Skeletal muscle cell (primary cell): ENCODE measurements at places on chromosomes 4 and X.

- no peak for DNase-seq
These were observed 42.1 kb downstream of the NEIL3 start for GRCh38 chr4:177351622-177352244.

DNA sequence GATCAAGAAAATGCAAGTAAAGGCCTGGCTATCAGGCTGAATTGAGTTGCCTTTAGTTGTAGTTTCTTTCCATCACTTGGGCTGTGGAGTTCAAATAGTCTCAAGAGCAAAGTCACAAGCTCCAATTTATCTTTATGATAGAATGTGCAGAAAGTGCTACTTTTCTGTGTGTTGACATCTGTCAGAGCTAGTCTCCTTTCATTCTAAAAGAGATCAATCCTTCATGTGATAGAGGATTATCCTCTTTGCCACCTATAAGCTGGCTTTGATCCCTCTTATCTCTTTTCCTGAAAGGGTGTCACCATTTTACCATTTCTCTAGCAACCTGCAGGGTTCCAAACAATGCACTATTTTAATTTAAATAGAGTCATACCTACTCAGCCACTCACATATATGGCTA is 224.9 kb downstream of the TEX13A start:
- no peak for DNase-seq

DNA sequence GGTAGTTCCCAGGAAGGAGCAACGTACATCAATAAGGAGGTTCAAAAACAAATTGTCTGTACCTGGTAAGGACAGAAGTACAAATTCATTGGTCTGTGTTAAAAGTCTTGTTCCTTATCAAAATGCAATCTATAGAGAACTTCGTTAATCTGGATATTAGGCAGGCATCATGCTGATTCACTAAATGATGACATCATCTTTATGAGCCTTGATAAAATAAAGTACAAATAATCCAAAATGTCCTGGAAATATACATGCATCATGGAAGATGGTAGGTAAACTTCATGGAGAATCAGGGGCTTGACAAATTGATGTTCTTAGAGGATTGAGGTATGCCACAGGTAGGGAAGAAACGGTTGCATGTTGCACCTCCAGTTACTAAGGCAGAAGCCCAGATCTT is 433.9 kb downstream of the TRIML1 start:
- no peak for DNase-seq

DNA sequence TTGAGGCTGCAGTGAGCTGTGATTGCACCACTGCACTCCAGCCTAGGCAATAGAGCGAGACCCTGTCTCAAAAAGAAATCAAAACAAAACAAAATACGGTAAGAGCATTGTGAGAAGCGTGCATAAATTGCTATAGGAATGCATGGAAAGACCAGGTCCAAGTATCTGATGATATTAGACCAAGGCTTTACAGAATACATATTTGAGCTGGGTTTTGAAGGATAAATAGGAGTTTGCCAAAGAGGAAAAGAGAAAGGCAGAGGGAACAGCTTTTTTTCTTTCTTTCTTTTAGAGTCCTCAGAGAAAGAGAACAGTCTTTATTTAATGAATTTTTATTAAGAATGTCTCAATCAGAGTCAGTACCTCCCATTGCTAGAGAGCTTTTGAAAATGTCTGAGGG is 79.5 kb upstream of the PRPS1 start:
- DNase-seq, result no peak

- no peak for DNase-seq
These were observed 82.4 kb upstream of the CLCN4 start for GRCh38 chrX:10074241-10074941.

GRCh38 chr4:169756971-169757574 is 671 bp downstream of the HPF1 start:
- DNase-seq, result no peak

GRCh38 chr4:26520728-26521450 is 30.6 kb upstream of the CCKAR start:
- DNase-seq, result no peak

DNA sequence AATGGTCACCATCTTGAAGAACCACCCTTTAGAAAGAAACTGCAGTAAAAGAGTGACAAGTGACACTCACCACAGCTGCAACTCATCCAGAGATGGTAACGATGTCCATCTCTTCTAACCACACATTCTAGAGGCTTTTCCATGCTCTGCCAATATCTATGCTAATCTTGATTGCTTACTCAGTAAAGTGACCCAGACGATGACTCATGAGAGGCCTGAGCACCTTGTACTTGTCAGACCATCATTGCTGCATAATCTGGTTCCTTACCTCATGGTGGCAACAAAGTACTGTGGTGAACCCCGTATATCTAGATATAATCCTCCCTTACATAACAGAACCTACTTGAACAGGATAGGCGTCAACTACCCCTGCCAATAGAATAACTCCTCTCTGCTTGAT is 75.6 kb downstream of the CCNG2 start:
- no peak for DNase-seq

- DNase-seq, result no peak
These were observed 192.7 kb upstream of the NUDT6 start for GRCh38 chr4:123114915-123115756.

GRCh38 chrX:126394681-126395080 is 157.9 kb downstream of the DCAF12L1 start:
- DNase-seq, result no peak

- no peak for DNase-seq
These were observed 5.0 kb upstream of the TMEM164 start for GRCh38 chrX:109997786-109998452.

GRCh38 chr4:138488533-138488932 is 246.4 kb upstream of the SLC7A11 start:
- DNase-seq, result no peak

DNA sequence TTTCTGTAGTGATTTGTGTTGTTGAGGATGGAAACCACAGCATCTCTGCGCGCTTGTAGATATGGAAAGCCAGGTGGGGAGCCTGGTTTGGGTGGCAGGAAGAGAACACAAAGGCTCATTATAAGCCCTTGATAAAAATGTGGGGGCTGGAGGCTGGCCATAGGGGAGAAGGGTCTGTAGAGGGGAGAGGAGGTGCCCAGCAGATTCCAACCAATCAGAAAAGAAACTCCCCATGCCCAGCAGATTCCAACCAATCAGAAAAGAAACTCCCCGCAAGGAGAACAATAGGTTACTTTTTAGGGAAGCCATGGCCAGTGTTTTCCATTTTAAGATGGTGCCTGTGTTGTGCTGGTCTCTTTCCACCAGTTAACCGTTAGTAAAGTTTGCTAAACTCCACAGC is 9.8 kb upstream of the CENPU start:
- no peak for DNase-seq

DNA sequence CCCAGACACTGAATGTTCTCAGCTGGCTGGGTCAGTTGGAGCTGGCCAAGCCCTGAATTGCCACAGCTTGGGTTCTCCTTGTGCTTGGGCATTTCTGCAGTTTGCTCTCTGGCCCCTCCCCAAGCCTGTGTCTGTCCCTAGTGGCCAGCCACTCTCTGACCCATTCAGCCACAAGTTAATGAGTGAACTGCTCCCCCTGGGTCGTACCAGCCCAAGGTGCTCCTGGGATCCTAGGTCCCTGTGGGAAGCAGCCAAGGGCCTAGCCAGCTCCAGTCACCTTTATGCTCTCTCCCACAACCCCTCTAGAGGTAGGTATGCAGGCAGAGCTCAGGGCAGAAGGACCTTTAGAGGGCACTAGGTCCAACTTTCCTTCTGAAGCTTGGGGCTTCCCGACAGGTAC is 51.5 kb downstream of the STARD8 start:
- DNase-seq, result no peak
